ENCODE measurements at places on chromosomes 7 and 10.
A peak's percentile ranks its signal among the peaks of the same experiment; 100 is the strongest.

- no peak for DNase-seq
These were observed 339.1 kb downstream of the HGF start for GRCh38 chr7:81430761-81431160.

- DNase-seq, result no peak
These were observed 91.3 kb downstream of the CPXM2 start for GRCh38 chr10:123800289-123800688.

GRCh38 chr7:141974831-141975230 lies 1.3 kb upstream of the TAS2R38 start:
- no peak for DNase-seq

GRCh38 chr7:17481118-17481517 lies 182.7 kb downstream of the AHR start:
- DNase-seq, result no peak

GRCh38 chr7:218316-218715 lies 25.9 kb downstream of the FAM20C start:
- no peak for DNase-seq

GRCh38 chr7:137354396-137354795 lies 10.9 kb upstream of the PTN start:
- no peak for DNase-seq

GRCh38 chr7:77353407-77353721 lies 62.8 kb downstream of the GSAP start:
- DNase-seq, result no peak

GRCh38 chr10:78876449-78876848 lies 192.3 kb upstream of the ZMIZ1 start:
- DNase-seq, result no peak

DNA sequence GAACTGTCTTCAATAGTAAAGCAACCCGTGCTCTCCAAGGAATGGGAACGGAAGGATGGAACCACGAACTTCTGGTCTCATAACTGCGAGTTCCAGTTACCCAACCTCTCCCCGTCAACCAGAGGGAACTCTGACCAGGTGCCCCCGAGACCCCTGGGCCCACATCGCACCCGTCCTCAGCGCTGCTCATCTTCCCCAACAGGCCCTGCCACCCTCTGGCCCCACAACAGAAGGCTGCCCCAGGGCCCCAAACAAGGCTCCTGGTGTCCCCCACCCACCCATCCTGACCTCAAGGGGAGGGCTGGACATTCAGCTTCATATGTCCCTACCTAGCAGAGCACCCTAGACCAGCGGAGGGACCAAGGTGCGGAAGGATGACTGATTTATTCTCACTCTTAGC lies 22.7 kb downstream of the PITRM1 start:
- DNase-seq, result no peak

DNA sequence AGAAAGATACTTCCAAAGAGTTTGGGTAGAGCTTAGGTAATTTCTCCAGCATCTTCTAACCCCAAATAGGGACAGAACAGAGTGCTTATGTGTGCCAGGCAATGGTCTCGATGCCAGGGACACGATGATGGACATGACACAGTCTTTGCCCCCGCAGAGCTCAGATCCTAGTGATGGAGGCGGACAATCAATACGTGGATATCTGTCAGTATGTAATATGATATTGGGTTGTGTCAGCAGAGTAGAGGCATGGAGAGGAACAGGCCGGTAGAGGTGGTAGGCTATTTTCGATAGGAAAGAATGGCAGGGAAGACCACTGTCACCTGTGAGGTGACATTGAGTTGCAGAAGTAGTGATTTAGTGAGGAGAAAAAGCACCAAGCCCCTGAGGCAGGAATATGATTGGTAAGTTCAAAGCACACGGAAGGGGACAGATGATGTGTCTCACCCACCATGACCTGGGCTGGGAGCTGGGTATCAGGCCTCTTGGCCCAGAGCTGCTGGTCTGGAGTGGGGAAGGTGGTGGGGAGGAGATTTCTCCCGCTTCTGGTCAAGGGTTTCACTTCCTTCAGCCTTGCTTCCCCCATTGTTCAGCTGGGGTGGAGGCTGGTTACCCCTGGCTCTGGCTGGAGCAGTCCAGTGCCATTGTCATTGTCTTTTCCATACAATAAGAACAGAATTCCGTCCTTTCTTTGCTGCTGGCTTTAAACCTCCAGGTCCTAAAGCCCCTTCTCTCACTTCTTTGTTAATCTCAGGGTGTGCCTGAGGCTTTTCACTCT lies 36.0 kb upstream of the SRGN start:
- DNase-seq, result peak; percentile 51

DNA sequence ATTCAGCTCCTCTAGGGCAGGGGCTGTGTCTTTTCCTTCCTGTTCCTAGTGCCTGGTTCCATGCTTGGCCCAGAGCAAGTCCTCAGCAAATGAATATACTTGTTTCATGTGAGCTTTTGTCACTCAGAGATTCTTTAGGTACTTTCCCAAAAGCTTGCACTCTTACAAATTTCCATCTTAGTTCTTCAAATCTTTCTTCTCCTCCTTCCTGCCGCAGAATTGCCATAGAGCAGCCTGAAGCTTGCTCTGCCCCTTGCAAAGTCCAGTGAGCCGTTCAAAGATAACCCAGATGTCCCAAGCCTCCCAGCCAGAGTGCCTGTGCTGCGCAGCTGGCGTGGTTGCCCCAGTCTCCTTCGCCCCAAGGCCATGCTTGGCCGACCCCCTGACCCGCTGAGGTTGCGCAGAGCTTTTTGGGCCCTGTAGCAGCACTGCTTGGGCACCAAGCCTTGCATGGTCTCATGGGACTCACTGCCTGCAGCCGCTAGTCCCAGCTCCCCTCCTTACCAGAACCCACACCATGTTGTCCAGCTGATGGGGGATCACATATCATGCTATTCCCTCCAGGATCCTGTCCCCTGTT lies 20.7 kb downstream of the CHST3 start:
- DNase-seq, result peak; percentile 62

DNA sequence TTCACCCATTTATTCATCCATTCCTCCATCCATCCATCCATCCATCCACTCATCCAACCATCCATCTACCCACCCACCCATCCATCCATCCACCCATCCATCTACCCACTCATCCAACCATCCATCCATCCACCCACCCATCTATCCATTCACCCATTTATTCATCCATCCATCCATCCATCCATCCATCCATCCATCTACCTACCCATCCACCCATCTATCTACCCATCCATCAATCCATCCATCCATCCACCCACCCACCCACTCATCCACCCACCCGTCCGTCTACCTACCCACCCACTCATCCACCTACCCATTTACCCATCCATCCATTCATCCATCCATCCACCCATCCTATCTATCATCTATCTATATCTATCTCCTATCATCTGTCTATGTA lies 169.4 kb upstream of the SHH start:
- no peak for DNase-seq

- DNase-seq, result no peak
These were observed 20.5 kb downstream of the CHCHD3 start for GRCh38 chr7:133061357-133061756.

DNA sequence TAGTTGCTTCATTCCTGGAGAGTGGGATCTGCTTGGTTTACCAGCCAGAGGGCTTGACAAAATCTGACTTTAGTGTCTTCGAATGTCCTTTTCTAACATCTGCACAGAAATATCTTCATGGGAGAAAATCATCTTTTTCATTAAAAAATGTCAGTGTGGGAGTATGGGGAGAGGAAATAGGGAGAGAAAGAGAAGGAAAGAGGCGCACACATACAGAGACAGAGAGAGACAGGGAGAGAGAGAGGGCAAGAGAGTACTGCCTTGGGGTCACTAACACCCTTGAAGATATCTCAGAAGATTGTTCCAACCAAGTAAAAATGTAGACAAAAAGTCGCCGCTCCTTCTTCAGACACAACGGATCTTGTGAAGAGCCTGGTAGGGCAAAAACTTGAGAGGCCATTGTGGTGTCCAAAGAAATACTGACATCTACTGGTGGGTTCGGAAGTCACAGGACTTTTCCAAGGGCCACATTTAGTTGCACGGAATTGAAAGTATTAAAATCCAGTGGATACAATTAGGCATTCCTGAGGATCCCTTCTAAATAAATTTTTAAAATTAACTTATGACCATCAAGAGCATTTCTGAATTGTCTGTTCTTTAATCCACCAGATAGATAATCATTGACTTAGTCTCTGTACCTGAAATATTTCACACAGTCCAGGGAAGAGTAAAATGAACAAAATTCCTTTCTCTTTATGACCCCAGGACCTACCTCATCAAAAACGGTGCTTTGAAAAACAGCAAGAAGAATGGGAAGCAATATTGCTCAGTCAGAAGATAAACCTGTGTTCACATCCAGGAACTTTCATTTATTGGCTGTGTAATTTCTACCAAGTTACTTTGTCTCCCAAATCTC lies 29.7 kb downstream of the VIM start:
- peak; percentile 10 for DNase-seq

GRCh38 chr10:121420006-121420405 lies 178.2 kb downstream of the FGFR2 start:
- DNase-seq, result no peak

DNA sequence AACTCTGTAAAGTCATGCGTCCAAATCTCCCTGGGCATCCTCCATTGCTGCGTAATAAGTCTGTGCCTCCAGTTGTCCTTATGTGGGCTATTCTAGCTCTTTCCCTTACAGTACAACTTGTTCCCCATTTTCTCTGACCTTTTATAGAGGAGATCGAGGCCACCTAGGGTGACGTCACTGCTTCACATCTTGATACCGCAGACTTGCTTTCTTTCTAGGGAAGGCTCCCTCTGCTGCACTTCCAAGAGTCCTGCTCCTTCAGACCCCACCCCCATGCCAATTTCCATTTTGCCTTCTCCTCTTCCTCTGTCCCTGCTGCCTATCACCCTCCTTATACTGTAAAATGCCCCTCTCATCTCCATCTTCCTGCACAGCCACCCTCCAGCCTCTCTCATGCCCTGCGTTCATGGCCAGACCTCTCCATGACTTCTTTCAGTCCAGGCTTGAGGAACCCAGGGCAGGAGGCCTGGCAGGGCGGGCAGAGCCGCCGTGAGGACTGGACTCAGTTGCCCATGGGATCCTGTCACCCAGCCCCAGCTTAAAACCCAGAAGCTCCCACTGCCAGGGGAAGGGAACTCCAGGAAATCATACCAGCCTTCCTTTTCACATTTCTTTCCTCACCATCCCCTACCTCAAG lies 57.5 kb downstream of the CAMK1D start:
- no peak for DNase-seq

DNA sequence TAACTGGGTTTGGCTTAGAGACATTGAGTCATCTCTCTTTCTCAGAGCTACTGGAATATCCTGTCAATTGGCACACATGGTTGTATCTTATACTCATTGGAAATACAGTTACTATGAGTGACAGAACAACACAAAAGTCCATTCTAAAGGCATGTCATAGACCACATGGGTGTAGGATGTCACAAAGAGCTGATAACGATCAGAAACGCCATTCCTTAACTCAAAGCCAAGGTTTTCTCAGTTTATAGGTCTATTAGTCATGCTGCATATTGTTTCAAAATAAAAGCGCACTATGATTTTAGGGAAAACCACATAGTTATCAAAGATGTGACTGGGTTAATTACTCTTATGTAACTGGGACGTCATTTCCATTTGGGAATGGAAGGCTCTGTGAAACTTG lies 147.2 kb upstream of the FAM171A1 start:
- no peak for DNase-seq

- DNase-seq, result no peak
These were observed 81.9 kb downstream of the CHST15 start for GRCh38 chr10:124011464-124011863.

DNA sequence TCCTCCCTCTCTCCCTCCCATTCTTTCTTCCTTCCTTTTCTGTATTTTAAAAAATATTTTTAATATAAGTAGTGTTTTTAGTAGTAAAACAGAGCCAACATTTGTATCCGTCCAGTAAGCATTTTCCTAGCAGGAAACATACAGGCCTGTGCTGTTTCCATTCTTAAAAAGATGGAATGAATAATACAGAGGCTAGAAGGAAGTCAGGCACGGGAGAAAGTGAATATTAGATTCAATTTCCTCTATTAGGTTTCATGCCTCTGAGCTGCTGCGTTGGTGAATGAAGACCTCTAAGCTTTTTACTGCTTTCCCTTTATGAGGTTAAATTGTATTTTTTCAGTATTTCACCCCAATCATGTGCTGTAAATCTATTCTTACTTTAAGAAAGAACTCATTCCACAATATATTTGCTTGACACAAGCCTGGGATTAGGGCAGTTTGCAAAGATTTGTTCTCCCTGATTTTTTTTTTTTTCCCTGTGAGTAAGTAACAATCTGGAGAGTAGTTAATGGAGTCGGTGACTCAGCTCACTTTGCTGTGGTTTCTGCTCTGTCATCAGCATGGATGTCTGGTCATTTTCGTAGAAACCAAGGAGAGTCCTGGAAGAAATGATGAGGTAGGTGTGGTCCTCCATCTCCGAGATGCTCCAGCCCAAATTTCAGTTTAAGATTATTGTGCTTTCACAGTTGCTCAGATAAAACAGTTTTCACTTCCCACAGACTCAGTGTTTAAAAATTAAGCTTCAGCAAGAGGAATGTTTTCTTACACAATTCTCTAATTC lies 76.1 kb upstream of the PITRM1 start:
- DNase-seq, result no peak

- DNase-seq, result no peak
These were observed 64.8 kb upstream of the CAPZA2 start for GRCh38 chr7:116797612-116798011.

- peak; percentile 44 for DNase-seq
These were observed 8.8 kb downstream of the LIMK1 start for GRCh38 chr7:74092321-74092963.

- DNase-seq, result no peak
These were observed 50.9 kb upstream of the ANTXRL start for GRCh38 chr10:46235705-46236545.

DNA sequence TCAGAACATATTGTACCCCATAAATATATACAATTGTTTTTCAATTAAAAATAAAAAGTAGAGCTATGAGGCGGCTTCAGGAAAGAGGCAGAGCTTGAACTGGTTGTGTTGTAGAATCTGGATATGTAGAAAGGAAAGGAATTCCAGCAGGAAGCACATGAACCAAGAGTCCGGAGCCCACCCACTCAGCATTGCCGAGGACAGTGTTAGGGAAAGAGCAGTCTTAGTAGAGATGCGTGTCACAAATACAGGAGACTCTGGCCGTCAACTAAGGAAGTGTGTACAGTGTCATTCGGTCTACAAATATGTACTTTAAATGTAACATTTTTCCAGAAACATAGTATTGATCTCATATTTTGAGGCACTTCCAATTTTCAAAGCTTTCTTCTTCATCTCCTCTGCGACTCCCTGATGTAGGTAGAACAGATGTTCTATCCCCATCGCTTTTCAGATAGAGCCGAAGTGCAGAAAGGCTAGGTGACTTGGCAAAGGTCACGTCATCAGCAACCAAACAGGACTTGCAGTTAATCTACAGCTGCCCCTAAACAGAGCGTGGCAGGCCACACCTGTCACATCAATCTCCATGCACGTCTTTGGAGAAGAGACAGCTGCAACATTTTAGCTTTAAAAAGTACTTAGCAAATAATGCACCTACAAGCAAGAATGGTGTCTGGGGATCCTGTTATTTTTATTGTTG lies 25.3 kb upstream of the GJD4 start:
- DNase-seq, result no peak

- no peak for DNase-seq
These were observed 1083.9 kb downstream of the SORCS3 start for GRCh38 chr10:105725007-105725406.

GRCh38 chr7:155865830-155866525 lies 53.7 kb upstream of the SHH start:
- no peak for DNase-seq
